ENCODE measurements at places on chromosomes 6 and 20.

DNA sequence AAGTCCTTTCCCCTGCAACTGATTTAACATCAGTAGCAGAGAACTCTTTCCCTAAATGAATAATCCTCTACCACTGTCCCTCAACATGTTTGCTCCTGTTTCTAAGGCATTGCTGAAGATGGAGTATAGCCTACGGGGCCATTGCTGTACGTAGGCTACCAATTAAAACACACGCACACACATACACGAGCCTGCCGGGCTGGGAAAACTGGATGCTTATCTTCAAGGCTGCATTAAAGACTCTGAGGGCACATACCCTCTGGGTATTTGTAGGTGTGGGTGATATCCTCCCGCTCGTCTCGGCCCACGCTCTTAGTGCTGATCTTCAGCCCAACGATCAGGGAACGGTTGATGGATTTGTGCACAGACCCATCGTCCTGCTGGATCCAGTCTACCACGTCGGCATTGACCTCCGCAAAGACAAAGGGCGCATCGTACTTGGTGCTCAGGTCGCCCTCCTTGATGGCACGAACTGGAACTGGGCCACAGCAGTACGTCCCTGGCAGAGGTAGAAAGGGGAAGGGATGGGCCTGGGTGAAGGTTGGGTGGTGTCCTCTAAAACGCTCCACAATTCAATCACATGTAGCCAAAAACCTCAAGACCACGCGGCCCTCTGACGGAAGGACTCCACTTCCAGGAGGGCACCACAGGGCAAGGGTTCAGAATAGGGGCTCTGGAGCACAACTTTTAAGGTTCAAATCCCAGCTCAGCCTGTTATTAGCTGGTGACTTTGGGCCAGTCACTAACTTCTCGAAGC is 25.7 kb downstream of the TGM2 start:
- no peak for DNase-seq

- no peak for DNase-seq
These were observed 151.2 kb downstream of the RFX6 start for GRCh38 chr6:117028256-117028655.

GRCh38 chr6:40999569-40999968 is 39.5 kb downstream of the UNC5CL start:
- no peak for DNase-seq

GRCh38 chr20:51028616-51029212 is 5.8 kb upstream of the KCNG1 start:
- DNase-seq = no peak

GRCh38 chr6:111872401-111873177 is 663 bp downstream of the FYN start:
- no peak for DNase-seq

GRCh38 chr6:156599978-156600590 is 177.1 kb upstream of the ARID1B start:
- DNase-seq = no peak

- no peak for DNase-seq
These were observed 149.6 kb downstream of the DTNBP1 start for GRCh38 chr6:15513131-15513771.

DNA sequence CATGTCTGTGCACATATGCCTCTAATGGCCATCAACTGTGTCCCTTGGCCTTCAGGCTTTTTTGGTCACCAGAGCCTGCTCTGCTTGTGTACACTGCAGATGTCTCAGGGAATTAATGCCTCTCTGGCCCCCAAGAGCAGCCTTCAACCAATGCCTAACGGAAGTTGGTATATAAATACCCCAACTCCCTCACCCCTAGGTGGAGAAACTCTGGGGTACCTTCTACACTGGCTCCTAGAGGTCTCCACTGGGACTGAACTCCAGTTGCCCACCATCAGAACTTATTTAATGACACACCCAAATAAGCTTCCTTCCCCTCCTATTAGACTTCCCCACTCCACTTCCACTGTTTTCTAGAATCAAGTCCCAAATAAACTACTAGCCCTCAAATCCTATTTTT is 43.1 kb downstream of the PRND start:
- no peak for DNase-seq

GRCh38 chr20:61728786-61729770 is 336.6 kb downstream of the TAF4 start:
- no peak for DNase-seq

DNA sequence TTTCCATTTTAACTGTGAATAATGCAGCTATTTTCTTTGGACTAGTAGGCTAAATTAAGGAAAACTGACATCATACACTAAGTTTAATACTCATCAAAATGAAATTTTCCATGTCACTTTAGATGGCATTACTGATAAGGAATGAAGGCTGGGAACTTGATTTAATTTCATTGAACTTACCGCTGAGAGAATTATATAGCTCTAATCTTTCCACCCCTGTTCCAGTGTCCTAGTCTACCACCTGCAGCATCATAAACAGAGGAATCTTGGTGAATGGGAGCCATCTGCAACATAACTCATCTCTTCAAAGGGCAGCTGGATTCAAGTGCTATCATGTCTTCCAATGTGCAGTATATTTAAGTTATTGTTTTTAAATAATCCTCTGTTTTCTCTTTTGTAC is 1395.2 kb downstream of the EPHA7 start:
- DNase-seq = no peak

GRCh38 chr6:137867685-137868509 is 838 bp downstream of the TNFAIP3 start:
- no peak for DNase-seq

DNA sequence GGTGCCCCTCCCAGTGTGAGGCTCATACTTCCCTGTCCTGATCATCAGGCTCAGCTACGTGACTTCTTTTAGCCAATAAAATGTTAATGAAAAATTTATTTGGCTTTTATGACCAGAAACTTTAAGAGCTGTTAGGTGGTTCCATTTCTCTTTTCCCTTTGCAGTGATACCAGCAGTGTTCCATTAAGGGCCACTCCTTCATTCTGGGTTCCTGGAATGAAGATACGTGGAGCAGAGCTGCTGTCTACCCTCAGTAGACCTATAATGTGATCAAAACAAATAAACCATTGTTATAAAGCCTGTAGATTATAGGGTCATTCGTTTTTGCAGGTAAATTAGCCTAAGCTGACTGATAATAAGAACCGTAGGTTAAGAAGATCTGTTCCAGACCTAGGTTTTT is 228.0 kb downstream of the ZFAND3 start:
- DNase-seq = no peak

- DNase-seq = no peak
These were observed 32.5 kb downstream of the MUC22 start for GRCh38 chr6:31042806-31043205.

DNA sequence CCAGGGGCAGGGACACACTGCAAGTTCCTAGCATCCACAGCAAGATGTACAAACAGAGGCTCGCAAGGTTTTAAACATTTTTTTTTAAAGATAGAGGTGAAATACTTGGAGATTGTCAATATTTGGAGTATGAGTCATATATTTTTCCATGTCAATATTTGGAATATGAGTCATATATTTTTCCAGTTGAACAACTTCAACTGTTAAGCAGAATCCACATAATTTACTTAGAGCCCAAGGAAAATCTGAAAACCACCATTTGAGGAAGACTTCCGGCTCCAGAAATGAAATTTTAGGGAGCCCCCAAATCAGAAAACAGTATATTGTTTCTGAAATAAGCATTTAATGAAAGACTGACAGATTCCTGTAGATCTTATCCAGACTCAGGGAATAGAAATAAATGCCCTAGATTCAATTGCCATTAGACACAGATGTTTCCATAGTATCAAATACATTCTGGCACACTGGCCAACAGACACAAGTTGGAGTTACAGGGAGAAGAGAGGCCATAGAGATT is 51.6 kb upstream of the FAM184A start:
- no peak for DNase-seq
